LoVo (cell line): ENCODE measurements at places on chromosomes 1 and 21.

DNA sequence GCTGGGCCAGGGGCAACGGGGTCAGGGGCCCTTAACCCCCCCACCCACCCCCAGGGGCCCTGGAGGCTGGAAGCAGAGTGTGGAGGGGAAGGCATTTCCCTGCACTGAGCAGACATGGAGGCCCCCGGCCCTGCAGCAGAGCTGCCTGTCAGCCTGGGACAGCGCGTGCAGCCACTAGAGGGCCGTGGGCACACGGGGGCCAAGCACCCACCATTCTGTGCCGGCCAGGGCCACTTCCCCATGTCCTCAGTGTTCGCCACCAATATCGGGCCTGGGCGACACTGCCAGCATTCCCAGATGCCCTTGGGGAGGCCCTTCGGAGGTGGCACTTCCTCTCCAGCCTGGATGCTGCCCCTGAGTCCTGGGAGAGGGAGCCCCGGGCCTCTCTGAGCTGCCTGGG is 23.2 kb upstream of the ARHGEF16 start:
- no peak for DNase-seq

GRCh38 chr1:87686136-87686495 is 357.4 kb downstream of the LMO4 start:
- DNase-seq = no peak

DNA sequence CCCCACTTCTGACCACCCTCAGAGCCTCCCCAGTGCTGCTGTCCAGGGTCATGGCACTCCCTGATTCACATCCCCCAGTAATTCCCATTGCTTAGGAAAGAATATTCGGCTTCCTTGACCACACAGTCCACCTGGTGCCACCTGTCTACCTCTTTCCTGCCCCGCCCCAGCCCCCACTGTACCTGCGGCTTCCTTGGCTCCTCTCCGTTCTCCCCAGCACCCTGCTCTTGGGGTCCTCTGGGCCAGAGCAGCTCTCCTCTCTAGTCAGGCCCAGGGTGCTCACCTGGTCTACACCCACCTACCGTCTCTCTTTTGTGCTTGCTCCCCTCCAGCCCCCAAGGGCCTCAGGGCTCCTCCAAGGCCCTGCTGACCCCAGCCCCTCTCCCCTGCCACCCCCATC is 142.6 kb downstream of the PEX14 start:
- DNase-seq = no peak

DNA sequence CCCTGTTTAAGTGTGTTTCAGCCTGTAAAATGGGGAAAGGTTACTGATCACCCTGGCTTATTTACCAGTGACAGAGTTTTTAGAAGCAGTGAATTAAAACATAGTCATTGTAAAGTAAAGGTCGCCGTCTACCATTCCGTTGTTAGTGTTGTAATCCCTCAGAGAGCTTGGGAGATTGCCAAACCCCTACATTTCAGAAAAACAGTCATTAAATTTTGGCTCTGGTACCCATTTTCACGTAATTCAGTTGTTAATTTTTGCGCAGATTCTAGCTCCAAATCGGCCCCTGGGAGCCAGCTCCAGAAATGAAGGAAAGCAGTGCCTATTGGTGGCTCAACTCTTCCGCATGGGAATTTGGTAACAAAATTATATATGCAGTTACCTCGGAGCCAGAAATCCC is 127.7 kb upstream of the AJAP1 start:
- DNase-seq = no peak

- DNase-seq = no peak
Measured at GRCh38 chr1:163275222-163275621, 46.5 kb upstream of the NUF2 start.

DNA sequence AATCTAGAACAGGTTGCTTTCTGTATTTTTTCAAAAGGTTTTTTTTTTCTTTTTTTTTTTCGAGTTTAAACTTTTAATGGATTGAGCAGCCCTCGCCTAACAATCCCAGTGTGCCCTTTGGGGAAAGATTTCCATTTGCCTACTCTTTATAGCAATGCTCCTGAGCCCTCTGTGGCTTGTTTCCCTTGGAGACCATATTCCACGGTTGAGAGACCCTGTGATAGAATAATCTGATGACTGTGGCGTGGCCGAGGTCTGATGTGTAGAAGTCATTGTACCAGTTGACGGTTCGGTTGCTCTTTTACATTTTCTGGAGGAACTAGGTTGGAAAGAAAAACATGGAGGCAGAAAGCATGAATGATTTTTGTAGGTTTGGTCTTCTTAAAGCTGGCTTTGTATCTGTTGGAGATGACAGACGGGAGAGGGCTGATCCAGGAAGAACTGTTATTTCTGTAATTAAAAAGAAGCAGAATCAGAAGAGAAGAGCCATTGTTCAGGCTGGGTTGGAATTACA is 305.7 kb upstream of the NRIP1 start:
- no peak for DNase-seq

DNA sequence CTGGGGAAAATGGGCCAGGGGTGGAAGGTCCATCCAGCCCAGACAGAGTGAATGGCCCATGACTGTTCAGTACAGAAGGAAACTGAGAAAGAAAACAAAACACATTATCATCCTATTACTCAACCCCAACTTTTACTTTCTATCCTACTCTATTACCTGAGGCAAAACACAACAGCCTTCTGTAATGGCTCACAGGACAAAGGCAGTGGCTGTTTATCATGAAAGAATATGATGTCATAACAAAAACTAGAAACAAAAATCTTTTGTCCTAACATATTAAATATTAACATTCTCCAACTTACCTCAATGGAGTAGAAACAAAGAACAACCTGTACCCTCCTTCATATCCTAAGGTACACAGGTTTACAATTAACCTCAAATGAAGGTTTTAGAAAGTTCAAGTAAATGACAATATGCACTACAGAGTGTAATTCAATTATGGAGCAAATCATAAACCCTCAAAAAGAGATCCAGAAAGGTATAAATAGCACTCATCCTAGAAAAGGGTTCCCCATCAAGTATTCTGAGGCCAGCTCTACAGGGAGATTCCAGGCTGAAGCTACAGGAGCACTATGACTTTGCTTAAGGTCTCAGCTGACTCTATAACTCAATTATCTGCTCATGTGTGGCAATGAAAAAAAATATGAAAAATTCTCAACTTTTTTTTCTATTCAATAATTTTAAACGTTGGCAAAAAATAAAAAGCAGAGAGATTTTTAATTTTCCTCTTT is 15.1 kb downstream of the ELK4 start:
- no peak for DNase-seq

DNA sequence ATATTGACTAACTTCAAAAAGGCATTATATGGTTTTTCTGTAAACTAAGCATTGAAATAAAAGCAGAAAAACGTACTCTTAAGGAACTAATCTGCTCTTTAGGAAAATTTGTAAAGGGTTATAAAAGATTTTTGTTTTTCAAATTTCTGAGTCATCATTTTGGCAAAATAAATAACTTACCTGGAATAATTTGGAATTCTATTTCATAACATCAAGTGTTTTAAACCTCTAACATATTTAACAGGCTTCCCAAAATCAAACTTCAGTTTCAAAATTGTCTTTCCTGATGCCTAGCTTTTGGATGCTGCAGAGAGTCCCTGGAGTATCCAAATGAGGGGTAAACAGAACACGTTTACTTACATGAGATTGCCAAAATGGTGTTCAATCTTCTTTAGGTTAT is 108.5 kb downstream of the COP1 start:
- DNase-seq = no peak

GRCh38 chr1:22216210-22216883 is 73.5 kb upstream of the WNT4 start:
- no peak for DNase-seq

- no peak for DNase-seq
Measured at GRCh38 chr21:41774467-41775148, 7.8 kb upstream of the RIPK4 start.

GRCh38 chr1:1167398-1167821 is 6.3 kb upstream of the TTLL10 start:
- no peak for DNase-seq

GRCh38 chr21:43272591-43272990 is 103.8 kb downstream of the CRYAA start:
- no peak for DNase-seq

DNA sequence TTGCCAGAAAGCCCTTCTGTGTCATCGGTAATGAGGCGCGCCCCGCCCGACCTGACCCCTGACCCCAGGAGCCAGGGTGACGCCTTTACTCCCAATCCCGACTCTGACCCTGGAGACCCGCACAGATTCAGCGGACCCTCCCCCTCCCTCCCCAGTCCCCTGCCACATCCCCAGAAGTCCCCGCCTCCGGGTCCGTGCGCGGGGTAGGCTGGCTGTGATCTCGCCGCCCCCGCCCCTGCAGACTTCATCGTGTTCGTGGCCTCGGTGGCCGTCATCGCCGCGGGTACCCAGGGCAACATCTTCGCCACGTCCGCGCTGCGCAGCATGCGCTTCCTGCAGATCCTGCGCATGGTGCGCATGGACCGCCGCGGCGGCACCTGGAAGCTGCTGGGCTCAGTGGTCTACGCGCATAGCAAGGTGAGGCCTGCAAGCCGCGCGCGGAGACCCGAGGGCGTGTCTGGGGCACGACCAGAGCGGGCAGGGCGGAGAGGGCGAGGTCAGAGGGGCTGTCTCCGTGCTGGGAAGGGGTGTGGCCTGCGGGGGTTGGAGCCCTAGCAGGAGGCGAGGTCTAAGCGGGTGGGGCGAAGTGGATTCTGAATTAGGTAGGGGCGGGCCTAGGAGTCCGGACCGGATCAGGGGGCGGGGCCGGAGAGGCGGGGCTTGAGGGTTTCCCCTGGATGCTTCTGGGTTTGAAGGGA is 34.8 kb downstream of the KCNQ4 start:
- DNase-seq = no peak

DNA sequence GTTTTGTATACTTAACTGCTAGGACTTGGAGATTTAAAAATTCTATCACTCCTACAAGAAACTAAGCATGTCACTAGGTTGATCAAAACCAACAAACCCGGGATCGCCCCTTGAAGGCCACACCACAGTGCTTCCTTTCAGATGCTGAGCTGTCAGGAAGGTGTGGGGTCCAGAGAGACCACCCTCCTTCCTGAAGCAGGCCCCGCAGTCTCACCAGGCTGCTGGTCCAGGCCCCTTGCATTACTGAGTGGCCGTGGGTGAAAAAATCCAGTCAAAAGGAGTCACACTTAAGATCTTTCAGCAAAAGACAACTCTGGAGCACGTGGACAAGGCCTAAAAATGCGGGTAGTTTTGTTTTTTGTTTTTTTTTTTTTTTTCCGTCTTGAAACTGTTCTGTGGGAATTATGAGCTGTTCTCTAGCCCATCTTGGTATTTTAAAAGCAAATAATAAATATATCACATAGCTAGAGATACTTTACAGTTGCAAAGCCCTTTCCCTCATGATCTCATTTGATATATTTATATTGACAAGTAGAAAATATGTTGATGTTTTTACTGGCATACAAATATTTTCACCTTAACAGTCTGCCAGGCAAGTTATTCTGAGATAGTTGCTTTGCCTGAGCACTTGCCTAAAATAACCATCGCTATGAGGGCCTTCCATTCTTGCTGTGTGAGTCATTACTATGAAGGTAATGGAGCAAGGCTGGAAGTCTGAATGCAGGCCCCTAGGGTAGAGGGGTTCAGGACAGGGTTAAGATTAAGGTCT is 73.1 kb upstream of the EDEM3 start:
- DNase-seq = no peak

DNA sequence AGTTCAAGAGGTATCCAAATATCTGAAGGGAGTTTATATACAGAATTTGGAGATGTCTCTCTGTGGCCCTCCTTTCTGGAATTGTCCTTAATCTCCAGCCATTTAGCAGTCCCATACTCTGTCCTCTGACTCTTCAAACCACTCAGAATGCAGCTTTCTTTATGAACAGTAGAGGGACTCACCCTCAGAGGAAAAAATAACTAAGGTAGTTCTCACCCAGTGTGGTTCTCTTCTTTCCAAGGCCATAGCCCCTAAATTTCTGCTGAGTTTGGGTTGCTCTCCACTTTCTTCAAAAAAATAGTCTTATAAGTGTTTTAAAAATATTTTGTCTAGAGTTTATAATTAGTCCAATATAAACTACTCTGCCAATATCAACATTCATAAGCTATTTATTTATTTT is 369.7 kb downstream of the MATN1 start:
- DNase-seq = no peak
